Cerebellum (tissue), 4 donors: ENCODE measurements at places on chromosomes 6 and 20.

DNA sequence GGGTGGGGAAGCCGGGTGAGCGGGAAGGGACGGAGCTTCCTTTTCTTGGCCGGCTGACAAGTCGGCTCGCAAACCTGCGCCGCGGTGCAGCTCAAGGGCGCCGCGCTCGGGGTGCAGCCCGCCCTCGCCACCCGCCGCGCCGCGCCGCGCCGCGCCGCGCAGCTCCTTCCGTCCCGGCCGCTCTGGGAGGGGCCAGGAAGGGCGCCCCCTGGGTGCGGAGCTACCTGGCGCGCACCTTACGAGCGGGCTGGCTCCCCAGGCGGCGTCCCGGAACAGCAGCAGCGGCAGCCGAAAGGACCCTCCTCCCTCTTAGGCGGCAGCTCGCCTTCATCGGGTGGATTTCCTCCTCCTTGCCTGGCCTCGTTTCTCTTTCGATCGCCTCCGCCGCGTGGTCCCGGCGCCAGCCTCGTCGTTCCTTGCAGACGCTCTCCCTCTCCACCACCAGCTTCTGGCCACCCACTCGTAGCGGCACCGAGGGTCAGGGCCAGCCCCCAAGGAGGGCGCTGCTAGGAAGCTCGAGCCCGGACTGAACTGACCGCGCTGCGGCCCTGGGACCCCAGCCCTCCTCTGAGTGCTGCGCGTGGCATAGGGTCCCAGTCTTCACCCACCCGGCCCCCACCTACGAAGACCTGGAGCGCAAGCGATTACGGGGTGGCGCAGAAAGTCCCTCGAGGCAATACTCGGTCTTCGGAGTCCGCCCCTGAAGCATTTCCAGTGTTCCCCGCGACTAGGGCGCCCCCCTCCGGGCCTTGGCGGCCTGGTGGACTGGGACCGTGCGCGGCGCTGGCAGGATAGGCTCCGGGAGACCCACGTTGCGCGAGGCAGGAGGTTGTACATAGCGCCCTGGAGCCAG is at the start of gene MAP3K5:
TSS of gene MAP3K5 (minus strand) at position 68 of the 853 bp plus-strand sequence. CDS start 320 bp downstream, outside the sequence.
- DNase-seq, result peak; percentile 87

DNA sequence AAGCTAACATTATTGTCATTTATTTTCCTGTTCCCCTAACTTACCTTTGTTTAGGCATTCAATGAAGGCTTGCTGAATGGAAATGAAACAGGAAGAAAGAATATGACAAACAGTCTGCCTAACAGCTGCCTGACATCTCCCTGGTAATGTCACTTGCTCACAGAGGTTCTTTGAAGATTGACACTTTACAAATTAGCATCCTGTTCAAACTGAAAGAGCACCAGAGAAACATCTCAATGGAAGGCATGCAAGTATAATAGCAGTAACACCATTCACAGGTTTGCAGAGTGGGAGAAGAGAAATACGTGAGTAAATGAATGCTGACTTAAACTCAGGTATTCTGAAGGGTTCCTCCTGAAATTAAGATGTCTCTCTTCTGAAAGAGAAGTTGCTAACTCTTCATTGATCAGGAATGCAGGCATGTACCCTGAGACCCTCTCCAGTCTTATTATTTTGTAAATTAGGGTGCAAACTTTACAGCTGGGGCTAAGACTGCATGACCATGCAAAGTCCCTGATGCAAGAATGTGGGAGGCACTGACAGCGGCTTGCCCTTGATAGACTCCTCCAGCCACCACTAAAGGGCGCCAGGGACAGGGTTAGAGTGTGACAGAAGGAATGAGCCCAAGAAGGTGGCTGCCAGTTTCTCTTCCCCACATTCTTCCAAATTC is 1.3 kb upstream of the SMLR1 start:
- no peak for DNase-seq

DNA sequence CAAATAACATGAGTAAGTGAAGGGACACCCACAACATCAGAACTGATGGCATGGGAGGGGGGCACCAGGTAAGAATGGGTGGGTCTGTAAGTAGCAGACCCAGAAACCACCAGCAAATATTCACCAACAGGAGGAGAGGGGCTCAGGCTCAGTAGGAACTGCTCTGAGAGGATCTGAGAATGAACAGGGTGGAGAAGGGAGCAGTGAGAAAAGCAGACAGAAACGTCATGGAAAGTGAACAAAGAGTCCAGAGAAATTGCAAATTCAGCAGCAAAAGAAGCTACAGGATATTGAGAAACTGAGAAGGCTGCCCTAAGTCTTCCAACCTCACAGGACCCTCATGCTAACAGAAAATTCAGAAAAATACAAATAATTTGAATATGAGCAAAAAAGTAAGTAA is 121.3 kb downstream of the KIF16B start:
- DNase-seq, result no peak

DNA sequence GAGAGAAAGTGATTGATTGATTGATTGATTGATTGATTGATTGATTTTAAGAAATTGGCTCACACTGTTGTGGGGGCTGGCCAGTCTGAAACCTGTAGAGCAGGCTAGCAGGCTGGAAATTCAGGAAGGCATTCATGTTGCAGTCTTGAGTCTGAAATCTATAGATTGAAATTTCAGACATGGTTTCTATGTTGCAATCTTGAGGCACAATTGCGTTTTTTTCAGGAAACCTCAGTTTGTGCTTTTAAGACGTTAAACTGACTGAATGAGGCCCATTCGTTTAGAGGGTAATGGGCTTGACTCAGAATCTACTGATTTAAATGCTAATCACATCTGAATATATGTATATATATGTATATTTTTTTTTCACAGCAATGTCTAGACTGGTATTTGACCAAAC is 106.3 kb downstream of the STXBP5 start:
- DNase-seq, result no peak

DNA sequence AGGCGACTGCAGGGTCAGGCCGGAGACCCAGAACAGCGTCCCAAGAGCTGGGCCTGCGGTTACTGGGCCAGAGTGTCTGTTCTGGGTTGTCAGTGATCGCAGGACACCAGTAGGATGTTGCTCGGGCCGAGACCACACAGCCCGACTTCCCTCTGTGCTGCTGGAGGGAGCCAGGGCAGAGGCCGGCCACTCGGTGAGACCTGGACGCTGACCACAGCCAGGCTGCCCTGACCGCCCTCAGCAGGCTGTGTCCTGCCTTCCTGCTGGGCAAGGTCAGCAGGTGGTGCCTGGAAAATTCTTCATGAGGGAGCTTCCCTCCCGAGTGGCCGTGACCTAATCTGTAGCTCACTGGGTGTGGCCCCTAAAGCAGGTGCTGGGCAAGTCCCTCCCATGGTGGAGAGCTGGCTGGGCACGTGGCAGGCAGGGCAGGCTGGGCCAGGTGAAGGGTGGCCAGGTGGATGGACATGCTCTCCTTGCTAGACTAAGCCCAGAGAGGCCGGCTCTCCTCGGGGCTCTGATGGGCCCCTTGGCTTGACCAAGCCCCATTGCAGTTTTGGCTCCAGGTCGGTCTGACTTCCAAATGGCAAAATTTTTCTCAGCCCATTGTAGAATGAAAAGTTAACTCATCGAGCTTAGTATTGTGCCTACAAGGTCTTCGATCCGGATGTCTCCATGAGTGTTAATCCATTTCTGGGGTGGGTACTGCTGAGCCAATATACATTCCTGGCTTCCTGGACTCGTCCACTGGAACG is 1.9 kb downstream of the SLCO4A1 start:
- DNase-seq, result no peak

GRCh38 chr6:44649365-44650025 is 262.0 kb downstream of the CDC5L start:
- DNase-seq, result no peak

DNA sequence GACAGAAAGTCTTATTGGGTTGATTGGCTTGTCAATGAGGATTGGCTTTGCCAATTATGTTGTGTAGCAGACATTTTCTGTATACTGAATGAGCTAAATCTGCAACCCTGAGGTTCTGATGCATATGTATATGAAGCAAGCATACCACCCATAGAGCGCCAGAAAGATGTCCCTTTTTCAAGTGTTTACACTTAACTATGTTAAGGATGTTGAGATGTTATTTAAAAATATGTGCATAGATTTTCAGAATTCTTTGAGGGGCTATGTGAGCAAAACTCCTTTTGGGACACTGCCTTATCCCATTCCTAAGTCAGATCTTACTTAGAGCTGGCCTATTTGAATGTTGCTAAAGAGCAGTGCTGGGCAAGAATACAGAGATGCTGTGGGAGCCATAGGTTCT is 1.9 kb downstream of the AIG1 start:
- no peak for DNase-seq

- no peak for DNase-seq
These were observed 602.2 kb upstream of the NRSN1 start for GRCh38 chr6:23523771-23524170.

DNA sequence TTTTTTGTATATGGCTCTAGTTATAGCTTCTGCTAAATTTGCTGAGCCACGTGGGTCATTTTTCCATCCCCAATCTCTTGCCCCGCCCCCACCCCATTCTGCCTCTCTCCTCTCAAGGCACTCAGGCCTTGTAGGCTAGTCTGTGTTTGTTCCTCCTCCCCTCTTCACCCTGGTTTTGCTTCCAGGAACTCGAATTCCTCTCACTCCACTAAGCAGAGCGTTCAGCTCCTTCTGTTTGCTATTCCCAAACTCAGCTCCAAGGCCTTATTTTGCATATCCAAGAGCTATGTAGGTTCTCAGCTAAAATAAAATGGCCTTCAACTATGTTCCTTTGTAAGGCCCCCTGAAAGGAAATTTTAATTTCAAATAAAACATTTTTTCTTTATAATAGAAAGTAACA is 1293.7 kb downstream of the EPHA7 start:
- DNase-seq, result peak; percentile 1

DNA sequence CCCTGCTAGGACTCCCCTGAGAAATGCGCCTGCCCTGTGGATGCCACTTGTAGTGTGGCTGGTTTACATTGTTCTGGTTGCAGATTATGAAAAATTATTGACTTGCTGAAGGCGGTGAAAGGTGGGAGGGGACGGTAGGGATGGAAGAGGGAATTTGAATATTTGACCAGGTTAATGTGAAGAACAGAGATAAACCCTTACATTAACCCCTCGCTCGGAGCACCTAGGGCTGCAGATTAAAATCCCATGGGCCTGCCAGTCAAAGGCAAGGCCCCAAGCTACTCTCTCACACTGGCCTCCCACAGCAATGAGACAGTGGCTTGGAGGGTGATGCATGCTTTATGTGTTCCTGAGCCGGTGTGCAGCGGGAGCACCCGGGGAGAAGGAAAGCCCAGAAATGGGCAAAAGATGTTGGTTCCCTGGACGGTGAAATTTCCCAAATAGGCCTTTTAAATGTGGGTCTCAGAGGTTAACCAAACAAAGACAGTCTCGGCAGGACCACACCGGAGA is 2.5 kb downstream of the FOXF2 start:
- no peak for DNase-seq

GRCh38 chr20:24708411-24709295 is 239.2 kb downstream of the SYNDIG1 start:
- DNase-seq, result no peak

DNA sequence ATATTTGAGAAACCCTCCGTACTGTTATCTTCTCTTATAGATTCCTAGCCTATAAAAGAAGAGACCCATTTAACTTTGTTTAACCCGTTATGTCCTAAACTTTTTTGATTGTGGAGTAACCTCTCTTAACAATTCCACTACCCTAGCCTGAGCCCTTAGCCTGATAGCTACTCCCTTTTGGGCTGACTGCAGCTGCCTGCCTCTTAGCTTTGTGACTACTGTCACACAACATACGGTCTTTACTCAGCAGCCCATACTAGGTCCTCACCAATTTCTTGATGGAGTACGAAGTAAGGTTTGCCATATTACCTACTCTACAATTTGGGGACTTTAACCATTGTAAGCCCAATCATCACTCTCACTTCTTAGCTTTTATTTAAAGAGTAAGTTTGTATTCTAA is 72.7 kb downstream of the QRSL1 start:
- no peak for DNase-seq

DNA sequence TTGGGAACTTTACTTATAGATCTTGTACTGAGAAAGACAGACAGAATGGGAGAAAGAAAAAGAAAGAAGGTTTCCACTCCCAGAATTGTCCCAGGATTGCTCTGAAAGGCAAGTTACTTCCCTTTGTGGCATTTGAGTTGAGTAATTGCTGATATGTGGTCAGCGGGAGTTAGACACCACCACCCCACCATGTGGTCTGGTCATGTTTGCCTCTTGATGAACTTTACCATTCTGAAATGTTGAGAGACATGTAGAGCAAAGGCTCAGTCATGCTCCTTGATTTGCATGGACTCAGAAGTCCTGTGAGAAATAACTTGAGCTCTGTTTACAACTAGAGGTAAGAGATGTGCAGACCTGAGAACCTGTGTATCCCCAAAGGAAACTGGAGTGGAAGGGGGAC is 17.1 kb downstream of the TCF21 start:
- no peak for DNase-seq

DNA sequence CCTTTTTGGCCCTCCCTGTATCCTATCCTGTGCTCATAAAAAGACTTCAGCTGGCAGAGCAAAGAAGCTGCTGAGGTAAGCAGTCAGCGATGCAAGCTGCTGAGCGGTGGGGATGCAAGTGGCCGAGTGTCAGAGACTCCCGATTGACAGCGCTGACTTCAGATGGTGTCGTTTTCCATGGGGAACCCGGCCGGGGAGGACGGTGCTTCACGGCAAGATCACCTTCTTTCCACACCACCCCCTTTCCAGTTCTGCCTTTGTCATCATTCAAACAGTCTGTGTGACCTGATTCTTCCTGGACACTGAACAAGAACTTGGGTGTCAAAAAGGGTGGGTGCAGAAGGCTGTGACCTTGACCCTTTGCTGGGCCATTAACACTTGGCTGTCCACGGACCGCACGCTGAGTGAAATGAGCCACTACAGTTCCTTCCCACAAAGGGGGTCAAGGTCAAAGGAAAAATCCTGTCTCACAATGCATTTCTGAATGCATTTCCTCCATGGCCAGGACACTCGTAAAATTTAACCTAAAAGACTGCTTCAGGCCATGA is 52.9 kb upstream of the UNC93A start:
- DNase-seq, result no peak

- DNase-seq, result no peak
These were observed 2.0 kb downstream of the FGD2 start for GRCh38 chr6:37007340-37008043.

GRCh38 chr6:10269814-10270472 is 144.9 kb downstream of the TFAP2A start:
- DNase-seq, result no peak

DNA sequence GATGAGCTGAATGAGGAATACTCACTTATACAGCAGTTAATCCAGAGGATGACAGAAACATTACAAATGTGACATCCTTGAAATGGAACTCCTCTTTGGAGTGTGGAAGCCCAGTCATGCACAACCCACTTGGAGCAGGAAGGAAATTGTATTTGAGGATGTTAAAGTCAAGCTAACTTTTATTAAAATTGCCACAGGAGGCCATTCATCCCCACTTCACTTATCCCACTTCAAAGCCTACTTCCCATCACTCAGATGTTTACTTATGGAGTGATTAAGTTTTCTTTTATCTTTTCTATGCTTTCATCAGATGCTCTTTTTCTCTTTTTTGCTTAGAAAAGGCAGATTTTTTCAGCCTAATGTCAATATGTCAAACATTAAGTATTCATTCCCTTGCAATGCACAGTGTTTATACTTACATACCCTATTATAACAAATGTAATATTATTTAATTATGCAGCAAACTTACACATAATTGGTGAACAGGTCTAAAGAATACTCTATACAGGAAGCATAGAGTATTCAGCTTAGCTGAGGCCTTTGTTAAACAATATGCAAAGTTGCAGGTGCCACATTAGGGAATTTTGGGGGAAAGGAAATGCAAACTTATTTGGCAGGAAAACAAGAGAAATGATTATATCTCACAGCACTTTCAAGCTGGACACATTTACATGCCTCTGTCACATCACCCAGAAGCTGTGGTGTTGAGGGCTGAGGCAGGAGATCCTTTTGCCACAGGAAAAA is 148.9 kb downstream of the KHDC1L start:
- no peak for DNase-seq
